Mesothelial cell of epicardium (in vitro differentiated cells): ENCODE measurements at places on chromosomes 2 and 18.

DNA sequence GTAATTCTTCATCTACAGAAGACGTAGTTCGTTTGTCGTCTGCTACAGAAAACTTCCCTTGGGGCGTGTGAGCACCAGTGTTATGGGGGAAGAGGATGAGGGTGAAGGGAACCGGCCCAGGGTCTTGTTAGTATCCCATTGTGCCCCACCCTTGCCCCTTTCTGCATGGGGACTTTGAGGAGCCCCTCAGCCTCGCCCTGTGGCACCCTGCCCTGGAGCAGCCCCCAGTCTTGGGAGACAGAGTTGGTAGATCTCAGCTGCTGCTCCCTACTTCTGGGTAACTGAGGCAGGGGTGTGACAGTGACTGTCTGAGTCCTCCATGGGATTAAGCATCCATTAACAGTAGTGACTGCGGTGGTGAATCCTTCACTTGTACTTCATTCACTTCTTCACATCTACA is 50.1 kb downstream of the RNF144A start:
- no peak for DNase-seq

DNA sequence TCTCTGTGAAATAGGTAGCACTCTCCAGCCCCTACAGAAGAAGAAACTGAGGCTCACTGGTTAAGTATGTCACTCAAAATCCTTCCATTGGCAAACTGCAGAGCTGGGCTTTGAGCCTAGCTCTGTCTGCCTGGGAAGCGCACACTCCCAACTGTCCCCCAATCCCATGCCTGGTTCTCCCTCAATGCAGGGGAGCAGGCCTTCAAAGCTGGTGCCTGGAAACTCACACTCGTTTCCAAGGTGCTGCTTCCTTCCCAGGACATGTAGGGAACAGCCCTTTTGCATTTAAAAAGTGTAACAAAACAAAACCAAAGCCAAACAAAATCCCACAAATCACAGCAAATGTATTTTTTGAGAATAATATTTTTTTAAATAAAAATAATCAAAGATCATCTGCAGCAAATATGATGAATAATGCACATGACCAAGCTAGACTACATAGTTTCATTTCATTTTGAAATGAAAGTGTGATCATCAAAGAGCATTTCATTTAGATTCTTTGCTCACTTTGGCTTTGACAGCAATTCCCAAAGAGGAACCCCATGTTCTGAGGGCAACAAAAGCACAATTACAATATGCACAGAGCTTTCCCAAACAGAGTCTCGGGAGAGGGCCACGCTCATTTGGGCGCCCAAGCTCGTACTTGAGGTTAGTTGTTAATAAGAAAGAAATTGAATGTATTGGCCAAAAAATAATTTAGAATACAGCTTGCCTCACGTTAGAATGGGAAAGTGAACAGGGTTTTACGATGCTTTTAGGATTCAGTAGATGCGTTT is 96.7 kb upstream of the ACKR3 start:
- no peak for DNase-seq

- no peak for DNase-seq
These were observed 112.4 kb downstream of the MIB1 start for GRCh38 chr18:21853016-21853415.

GRCh38 chr2:38106405-38107094 is 30.6 kb upstream of the CYP1B1 start:
- DNase-seq, result no peak

DNA sequence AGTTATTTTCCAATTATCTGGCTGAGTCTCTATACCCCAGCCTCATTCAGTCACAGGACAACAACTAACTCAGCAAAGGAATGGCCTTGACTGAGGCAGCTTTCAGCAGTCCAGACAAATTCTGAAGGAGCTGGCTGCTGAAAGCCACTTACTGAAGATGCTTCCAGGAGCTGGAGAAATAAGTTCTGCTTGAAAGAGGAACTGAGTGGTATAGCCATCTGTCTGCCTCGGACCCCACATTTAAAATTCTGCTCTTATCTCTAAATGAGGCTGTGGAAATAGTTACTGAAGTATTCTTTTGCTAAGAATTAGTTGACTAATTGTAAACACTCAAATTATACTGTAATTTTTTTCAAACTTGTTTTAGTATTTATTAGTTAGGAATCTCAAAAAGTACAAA is 9.1 kb upstream of the GPD2 start:
- DNase-seq, result no peak

GRCh38 chr2:101124643-101125366 is 26.4 kb downstream of the TBC1D8 start:
- no peak for DNase-seq

GRCh38 chr2:233691443-233692433 is 952 bp upstream of the UGT1A6 start:
- no peak for DNase-seq

DNA sequence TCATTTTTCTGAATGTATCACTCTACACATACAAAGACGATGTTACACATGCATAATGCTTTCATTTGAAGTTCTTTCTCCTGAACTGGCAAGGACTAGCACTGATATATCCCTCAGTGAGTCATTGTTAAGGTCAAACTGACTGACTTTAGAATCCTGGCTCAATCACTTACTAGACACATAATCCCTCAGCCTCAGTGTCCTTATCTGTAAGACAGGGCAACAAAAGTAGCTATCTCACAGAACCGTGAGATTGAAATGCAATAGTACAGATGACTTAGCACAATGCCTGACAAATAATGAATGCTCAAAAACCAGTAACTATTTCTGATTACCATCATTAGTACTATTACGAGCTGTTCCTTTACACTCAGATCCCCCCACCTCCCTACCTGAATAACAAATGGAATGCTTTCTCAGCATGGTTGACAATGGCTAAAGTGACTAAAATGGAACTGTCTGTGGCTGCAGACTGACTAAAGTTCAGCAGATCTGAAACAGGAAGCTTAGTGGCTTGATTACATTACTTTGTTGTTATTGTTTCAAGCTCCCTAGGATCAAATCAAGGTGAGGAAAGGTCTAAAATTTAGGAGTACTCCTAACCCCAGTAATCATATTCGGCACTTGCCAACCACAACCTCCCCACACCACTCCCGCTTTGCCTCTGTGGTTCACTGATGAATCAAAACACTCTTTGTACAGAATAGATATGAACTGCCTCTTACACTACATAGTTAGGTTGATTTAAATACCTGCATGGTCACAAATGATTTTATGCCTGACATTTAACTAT is 35.8 kb upstream of the CACNB4 start:
- no peak for DNase-seq

DNA sequence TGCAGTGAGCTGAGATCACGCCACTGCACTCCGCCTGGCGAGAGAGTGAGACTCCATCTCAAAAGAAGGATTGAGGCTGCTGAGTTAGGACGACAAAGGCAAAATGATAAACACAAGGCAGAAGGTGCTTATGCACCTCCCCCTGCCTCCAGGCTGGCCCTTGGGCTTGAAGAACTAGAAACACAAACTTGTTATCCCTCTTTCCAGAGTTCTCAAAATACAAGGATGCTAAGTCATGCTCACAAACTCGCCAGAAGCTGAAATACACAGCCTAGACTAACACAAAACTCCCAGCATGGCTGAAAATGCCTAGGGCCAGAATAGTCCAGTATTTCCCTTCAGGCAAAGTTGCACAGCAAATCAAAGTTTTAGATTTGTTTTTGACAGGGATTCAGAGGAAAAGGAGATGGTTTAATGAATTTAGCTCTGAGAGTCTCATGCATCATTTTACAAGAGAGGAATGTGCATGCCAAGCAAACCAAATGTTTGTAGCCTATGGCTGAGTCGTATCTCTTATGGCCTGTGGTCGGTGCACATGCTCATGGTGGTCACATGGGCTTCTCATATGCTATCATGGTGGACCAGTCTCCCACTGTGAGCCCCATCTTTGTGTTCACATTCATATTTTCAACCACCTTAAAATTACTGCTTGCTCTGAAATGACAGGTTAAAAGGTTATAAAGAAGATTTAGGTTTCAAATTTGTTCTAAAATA is 16.2 kb upstream of the MREG start:
- no peak for DNase-seq

GRCh38 chr18:8361941-8362471 is 247.2 kb upstream of the RAB12 start:
- no peak for DNase-seq
